NCI-H1092 (cell line): ENCODE measurements at places on chromosomes 3 and 15.

DNA sequence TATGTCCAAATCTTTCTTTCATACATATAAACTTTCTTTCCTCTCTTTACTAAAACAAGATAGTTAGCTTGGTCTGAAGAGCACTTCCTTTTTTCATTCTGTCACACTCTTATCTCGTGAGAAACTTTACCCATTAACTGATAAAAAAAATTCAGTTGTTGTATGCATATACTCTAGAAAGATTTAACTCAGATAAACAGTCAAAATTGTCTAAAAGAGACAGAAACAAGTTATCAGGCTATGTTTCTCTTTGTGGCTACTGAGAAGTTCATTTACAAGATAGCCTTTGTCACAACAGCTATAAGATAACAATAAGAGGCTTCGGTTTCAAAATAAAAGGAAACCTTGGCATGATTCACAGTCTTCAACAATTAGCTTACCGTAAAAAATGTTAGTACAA lies 235.7 kb upstream of the ATP10A start:
- DNase-seq = no peak

DNA sequence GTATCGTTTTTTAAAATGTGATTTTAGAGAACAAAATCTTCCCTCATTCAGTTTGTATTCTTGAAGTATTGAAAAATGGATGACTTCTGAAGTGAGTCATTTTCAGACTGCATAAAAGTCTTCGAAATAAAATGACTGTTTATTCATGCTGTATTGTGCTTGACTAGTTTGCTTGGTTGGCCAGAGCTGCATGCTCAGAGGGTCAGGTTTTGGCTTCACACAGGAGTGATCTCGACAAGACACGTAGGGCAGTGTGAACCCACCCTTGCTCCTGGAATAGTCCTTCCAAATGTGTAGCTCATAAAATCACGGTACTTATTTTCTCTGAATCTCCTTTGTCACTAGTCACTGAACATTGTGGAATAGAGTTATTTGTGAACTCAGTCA lies 73.3 kb downstream of the FNDC3B start:
- DNase-seq = no peak

GRCh38 chr15:37709669-37710068 lies 224.8 kb upstream of the TMCO5A start:
- no peak for DNase-seq

DNA sequence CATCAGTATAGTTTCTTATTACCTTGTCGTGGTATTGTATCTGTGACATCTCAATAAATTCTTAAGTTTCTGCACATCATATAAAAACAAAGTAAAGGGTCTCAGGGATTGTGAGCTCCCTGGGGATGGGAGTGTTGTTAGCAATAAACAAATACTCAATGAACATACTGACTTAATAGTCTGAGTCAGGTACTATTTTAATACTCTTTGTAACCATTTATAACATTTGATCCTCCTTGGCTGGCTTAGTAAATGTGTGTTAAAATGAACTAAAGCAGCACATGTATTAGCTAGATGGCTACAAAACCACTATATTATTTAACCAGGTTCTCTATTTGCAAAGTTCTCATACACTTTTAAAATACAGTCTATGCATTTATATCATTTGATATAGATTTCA lies 1.8 kb downstream of the ICE2 start:
- DNase-seq = no peak

DNA sequence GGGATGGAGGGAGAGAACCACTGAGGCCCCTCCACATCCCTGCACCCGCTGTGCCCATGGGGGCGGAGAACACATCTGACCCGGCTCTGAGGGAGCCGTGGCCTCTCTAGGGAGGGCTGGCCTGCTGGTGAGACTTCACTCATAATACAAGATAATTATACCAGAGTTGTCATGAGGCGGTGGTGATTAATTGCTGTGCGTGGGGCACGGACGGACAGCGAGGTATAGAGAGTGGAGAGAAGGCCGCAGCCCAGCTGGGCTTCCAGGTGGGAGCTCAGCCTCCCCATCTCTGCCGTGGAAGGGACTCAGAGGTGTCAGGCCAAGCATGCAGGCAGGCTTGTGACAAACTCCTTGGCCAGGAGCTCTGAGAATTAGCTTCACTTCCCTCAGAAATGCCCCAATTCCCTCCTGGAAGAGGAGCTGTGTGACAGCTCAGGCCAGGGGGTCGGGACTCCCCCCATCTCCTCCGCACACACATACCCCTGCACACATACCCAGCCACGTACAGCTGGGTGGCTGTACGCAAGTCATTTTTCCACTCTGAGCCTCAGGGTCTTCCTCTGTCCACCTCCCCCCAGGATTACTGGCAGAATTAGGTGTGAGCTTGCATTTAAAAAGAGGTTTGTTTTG lies 6.0 kb upstream of the GATA2 start:
- no peak for DNase-seq

- no peak for DNase-seq
Measured at GRCh38 chr15:88913017-88913849, at the start of gene MFGE8. Gene MFGE8 (minus strand): TSS chr15:88913379. CDS start chr15:88913319, 60 bp downstream.

DNA sequence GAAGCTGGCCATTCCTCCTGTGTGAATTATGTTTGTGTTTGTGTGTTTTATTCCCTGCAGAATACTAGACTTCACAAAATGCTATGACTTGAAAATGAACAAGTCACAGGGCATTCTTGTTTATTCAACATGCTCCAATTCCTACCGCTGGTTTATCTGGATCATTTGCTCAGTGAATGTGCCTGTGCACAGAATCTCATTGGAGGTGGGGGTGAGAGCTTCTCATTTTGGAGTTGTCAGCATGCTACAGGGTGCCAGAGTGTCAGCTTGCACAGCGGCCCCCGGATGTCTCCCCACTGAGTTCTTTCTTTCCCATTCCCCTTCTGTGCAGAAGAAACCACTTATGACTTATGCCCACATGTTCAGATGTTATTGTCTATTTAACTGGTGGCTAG lies 428.7 kb downstream of the ROBO2 start:
- no peak for DNase-seq

- no peak for DNase-seq
Measured at GRCh38 chr3:169563775-169564059, 99.8 kb downstream of the MECOM start.

- DNase-seq = no peak
Measured at GRCh38 chr15:62035256-62035924, 24.9 kb downstream of the VPS13C start.

DNA sequence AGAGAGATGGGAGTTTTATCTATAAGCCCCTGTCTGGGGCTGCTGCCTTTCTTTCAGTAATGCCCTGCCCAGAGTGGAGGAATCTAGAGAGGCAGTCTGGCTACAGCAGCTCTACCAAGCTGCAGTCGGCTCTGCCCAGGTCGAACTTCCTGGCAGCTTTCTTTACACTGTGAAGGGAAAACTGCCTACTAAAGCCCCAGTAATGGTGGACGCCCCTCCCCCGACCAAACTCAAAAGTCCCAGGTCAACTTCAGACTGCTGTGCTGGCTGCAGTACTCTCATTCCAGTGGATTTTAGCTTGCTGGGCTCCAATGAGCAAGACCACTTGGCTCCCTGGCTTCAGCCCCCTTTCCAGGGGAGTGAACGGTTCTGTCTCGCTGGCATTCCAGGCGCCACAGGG lies 65.9 kb upstream of the RARB start:
- DNase-seq = no peak

GRCh38 chr3:191051037-191051436 lies 148.0 kb upstream of the OSTN start:
- no peak for DNase-seq

DNA sequence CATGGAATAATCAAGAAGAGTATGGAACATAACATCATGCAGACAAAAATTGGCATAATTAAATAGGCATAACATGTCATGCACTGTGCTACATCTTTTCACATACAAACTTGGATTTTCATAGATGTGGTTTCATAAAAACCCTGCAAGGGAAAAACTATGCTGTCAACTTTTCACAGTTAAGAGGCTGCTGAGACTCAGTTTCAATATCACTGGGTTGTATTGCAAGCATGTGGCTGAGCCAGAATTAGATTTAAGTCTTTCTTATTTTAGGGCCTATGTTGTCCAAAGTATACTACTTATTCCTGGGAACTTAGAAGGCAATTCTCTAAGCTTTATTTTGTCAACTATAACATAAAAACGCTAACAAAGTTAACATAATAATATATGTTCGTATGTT lies 70.7 kb upstream of the LSAMP start:
- DNase-seq = no peak

GRCh38 chr15:62254137-62254934 lies 89.3 kb upstream of the C2CD4B start:
- peak; percentile 44 for DNase-seq
